Naive thymus-derived CD8-positive, alpha-beta T cell (primary cell): ENCODE measurements at places on chromosomes 2 and 18.

- no peak for DNase-seq
These were observed 760.0 kb downstream of the EPHA4 start for GRCh38 chr2:220811952-220812570.

DNA sequence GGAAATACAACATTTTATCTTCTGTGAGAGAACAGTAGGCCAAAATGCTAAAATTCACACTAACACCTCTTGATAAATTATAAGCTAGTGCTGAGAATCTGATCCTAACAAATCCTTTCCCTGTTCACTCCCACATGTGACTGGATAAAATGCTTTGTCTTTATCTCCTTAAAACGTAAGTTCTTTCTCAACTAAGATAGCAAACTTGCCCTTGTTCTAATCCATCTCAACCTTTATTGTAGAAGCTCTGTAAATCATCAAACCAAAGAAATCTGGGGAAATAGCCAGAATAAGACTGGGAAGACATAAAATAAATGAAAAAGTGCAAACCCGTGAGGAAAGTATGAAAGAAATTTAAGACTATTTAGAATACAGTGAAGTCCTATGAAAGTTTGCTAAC lies 1058.4 kb upstream of the ACVR2A start:
- DNase-seq: no peak

DNA sequence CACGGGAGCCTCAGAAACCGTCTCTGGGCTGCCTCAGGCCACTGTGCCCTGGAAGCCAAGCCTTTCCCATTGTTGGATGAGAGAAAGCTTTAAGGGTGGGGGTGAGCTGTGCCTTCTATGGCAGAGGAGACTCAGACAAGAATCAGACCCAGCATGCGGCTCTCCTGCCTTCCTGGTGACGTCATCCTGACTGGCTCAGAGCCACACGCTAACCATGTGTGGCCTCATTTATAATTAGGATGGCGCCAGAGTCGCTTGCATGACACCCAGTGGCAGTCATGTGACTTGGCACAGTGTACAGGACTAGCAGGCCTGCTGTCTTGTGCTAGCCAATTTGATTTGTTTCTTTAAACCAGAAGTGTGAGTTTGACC lies 99.1 kb downstream of the SH3BP4 start:
- DNase-seq: no peak

- DNase-seq: no peak
These were observed 246.9 kb downstream of the NDUFA10 start for GRCh38 chr2:239778042-239778851.

DNA sequence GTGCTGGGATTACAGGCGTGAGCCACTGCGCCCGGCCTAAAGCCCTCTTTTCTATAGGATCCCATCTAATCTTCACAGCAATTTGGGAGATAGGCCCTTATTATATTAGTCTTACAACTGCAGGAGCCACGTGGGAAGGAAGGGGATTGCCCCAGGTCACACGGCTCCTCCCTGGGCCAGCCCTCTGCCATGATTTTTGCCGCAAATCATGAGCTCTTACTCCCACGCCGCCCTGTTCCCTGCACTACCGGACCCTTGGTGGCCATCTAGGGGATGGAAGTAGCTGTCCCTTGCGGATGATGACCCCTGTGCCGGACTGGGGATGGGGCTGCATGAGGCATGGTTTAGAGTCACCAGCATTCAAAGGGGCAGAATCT lies 28.4 kb upstream of the PTMA start:
- no peak for DNase-seq

DNA sequence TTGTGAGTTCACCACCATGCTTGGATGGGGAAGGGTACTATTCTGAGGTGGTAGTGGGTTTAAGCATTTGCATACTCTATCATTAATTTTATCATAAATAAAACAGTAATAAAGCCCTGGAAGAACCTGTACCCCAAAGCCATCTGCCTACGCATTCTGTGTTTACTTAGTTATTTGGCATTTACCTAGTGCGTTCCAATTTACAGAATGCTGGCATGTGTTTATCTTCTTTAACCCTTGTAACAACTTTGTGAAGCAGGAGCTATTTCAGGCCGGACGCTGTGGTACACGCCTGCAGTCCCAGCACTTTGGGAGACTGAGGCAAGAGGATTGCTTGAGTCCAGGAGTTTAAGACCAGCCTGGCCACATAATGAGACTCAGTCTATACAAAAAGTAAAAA lies 17.8 kb upstream of the ODC1 start:
- no peak for DNase-seq

- no peak for DNase-seq
These were observed 428.6 kb downstream of the DLGAP1 start for GRCh38 chr18:4026542-4026941.

DNA sequence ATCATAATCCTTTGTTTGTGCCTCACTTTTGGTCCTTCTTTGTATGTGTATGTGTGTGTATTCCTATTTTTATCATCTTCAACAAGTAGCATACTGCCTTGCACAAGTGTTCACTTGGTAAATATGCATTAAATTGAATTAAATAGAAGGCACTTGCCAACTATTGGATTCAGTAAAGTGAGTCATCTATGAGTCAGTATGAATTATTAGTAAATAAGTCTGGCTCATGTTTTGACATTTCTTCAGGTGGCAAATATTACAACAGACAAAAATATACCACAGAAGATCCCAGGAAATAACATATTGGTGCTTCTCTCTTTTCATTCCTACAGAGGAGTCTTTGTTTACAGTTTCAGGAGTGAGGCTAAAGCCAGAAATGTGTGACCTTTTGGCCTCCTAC lies 84.1 kb downstream of the CDK15 start:
- no peak for DNase-seq

DNA sequence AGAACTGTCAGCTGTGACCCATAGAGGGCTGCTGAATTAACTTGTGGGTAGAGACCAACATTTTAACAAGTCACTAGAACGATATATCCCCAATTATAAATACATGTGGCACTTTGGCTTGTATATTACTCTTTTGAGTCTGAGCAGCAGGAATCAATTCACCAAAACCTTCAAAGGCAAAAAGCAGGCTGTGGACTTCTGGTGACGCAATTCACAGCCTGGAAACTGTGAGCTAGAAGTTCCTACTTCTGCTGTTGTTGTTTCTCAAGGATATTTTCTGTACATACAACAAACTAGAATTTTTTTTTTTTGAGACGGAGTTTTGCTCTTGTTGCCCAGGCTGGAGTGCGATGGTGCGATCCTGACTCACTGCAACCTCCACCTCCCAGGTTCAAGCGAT lies 37.3 kb downstream of the PTCD3 start:
- DNase-seq: no peak

GRCh38 chr2:68463287-68463877 lies 3.7 kb downstream of the FBXO48 start:
- no peak for DNase-seq

GRCh38 chr2:41890341-41890740 lies 157.5 kb upstream of the PKDCC start:
- no peak for DNase-seq

GRCh38 chr2:150535176-150535575 lies 47.7 kb upstream of the RND3 start:
- DNase-seq: no peak

DNA sequence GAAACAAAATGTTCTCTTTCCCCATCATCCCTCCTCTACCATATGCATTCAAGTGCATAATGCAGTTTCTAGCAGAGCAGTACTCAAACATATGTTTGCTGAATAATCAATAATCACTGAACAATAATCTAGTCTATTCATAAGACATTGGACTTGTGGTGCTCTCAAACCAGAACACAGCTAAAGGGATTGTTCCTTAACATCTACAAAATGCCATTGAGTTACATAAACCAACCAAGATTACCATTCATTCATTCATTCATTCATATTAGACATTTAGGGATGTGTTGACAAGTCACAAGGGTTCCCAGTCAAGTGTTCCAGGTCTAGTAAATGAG lies 3.9 kb downstream of the CLHC1 start:
- DNase-seq: no peak

DNA sequence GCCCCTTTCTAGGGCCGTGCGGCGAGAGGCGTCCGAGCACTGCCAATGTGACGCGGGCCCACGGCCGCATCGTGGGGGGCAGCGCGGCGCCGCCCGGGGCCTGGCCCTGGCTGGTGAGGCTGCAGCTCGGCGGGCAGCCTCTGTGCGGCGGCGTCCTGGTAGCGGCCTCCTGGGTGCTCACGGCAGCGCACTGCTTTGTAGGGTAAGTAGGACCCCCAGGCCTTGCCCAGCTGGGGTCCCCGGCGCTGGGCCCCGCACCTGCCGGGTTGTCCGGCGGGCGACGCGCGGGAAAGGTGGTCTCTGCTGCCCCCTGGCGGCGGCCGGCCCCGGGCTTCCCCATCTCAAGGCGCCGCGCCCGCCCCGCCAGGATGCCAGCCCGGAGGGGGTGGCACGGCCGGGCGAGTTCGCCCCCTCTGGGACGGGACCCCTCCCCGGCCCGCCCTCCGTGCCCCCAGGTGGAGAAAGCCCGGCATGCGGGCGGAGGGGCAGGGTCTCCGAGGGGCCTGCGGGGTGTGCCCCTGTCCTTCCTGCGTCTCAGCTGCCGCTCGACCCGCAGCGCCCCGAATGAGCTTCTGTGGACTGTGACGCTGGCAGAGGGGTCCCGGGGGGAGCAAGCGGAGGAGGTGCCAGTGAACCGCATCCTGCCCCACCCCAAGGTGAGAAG lies 1.9 kb downstream of the PRSS56 start:
- DNase-seq: peak; percentile 66

GRCh38 chr2:6866275-6866671 lies 566 bp upstream of the CMPK2 start:
- DNase-seq: peak; percentile 46

GRCh38 chr2:233325256-233325655 lies 17.6 kb downstream of the SAG start:
- DNase-seq: no peak

GRCh38 chr2:33420726-33421125 lies 55.7 kb upstream of the RASGRP3 start:
- DNase-seq: no peak

DNA sequence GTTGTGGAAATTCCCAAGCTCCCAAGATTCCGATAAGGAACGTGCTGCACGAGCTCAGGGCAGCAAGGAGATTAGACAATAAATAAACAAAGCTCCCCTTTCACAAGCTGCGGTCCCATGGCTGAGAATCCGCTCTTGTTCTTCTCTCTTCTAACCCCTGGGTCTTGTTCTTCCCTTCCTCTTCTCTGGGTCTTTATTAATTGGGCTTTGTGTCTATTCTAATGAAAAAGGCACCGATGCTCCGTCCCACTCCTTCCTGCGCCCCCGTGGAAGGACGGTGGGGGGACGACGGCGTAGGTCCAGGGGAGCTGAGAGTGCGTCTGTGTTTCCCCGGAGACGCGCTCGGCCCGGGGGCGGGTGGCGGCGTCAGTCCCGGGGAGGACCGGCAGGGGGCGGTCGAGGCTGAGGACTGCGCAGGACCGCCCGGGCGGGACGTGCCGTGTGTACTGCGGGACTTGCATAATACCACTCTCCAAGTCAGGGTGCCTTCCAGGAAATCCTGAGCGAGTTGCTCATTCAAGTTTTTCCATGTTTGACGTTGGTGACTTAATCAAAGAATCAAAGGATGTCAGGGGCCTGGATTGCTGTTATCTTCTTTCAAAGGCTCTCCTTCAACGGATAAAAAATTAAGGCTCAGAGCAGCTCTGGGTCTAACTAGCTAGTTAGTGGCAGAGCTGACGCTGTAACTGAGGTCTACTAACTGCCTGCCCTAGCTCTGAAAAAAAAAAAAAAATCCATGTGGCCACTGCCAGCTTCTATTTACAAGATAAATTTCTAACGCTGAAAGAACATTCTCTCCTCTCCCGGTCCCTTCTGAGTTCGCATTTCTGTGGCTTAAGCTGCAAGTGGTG lies 321.4 kb downstream of the TGIF1 start:
- peak; percentile 62 for DNase-seq

DNA sequence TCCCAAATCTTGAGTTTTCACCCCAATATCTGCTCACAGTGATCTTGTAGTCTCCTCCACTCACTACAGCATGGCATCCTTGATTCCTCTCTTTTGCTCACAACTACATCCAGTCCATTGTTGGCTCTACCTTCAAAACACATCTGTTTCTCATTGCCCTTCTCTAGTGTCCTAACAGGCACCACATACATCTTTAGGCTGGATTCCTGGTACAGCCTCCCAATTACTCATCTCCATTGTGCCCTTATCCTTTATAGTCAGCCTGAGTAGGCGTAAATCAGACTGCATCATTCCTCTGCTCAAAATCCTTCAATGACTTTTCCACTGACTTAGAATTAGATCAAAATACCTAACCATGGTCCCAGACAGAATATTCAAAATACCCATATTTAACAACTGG lies 10.7 kb upstream of the TAF1B start:
- DNase-seq: no peak

DNA sequence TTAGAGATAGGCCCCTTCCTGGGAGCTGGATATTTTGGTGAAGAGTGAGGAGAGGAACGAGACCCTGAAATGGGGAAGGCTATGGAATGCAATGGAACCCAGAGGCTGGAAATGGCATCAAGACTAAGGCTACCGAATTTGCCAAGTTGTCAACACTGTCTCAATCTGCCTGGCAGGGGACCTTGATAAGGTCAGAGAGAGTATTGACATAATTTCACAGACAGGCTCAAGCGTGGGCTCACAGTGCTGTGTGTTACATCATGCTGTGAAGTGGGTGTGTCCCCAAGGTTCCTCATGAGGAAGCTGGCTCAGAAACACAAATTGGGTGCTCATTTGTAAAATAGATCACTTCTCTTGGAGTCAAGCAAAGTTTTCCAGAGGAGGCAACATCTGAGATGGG lies 51.8 kb upstream of the CYRIA start:
- DNase-seq: no peak

DNA sequence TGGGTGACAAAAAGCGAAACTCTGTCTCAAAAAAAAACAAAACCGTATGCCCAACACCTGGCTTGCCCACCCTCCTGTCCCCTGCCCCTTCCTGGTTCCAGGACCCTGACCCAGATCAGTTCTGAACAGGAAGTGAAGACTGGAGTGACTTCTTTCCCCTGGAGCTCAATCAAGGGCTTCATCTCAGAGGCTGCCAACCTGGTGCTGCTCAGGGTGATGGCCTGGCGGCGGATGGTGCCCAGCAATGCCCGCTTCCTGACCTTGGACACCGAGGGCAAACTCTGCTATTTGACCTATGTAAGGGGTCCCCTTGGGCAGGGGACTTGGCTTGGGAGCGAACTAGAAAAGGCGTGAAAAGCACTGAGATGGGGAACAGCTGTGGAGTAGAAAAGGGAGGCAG lies 5.9 kb downstream of the CATIP start:
- DNase-seq: no peak

DNA sequence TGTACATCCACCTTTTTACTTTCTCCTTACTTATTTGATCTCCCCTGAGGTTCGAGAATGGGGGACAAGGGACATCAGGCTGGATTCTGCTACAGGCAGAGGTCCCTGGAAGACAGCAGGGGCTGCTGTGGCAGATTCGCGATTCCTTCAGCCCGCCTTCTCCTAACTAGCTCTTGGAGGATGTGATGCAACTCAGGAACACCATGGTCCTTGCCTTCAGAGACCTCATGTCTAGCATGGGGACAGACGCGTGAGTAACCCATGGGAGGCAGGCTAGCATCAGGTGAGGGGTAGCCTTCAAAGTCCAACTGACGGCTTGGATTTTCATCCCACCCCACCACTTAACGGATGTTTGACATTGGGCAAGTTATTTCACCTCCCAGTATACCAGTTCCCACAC lies 869 bp upstream of the TCF23 start:
- no peak for DNase-seq

GRCh38 chr18:5058768-5059695 lies 138.0 kb downstream of the AKAIN1 start:
- DNase-seq: peak; percentile 40
